ENCODE measurements at places on chromosomes 7 and 10.
A peak's percentile ranks its signal among the peaks of the same experiment; 100 is the strongest.

DNA sequence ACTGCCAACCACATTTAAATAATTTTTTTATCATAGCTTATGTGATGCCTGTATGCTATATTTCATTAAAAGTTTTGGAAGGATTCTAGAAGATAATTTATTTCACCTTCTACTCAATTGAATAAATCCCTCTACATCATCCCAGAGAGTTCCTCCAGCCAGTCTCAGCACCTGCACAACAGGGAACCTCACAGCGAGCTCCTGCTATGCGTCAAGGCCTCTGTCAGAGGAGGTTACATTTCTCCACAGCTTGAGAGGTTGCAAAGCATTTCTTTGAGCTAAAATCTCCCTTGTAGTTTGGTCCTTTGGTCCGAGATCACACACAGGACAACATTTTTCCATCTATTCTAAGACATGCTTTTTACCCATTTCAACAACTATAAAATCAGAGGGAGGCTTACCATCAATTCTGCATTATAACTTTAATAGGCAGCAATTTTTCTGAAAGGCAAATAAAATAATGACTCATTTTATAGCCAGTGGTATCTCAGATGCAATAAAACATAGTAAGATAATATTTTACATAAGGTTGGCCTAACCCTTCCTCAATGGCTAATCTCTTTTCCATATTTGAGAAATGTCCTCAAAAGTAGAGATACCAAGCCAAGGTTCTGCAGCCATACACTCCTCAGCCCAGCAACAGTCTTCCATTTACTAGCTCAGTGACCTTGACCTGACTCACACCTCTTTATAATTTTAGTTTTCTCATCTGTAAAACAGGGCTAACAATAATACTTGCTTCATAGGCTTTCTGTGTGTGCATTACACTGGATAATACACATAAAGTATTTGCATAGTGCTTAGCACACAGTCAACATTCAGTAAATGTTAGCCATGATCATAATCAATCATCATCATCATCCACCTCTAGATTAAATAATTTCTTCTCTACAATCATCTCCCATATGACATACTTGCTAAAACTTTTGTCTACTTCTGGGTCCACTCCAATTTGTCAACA, 68.8 kb downstream of the DOCK4 start:
- DNase-seq, result no peak

DNA sequence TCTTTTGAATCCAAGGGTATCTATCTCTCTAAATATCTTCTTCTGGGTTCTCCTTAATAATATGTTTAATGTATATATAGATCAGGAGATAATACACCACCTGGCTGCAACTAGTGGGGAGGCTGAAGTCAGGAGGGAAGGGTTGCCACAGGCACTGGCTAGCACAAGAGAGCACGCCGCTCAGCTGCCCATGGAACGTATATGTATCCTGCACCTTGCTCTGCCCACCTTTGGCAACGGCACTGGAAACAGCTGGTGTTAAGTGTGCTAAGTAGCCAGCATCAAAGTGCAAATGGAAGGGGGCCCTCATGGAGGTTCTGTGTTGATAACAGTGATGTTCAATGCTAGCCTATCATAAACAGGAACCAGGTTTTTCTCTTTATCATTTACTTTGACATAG, 49.8 kb upstream of the FAM133B start:
- no peak for DNase-seq

- DNase-seq, result no peak
These were observed 50.9 kb downstream of the CCDC3 start for GRCh38 chr10:12950583-12951128.

DNA sequence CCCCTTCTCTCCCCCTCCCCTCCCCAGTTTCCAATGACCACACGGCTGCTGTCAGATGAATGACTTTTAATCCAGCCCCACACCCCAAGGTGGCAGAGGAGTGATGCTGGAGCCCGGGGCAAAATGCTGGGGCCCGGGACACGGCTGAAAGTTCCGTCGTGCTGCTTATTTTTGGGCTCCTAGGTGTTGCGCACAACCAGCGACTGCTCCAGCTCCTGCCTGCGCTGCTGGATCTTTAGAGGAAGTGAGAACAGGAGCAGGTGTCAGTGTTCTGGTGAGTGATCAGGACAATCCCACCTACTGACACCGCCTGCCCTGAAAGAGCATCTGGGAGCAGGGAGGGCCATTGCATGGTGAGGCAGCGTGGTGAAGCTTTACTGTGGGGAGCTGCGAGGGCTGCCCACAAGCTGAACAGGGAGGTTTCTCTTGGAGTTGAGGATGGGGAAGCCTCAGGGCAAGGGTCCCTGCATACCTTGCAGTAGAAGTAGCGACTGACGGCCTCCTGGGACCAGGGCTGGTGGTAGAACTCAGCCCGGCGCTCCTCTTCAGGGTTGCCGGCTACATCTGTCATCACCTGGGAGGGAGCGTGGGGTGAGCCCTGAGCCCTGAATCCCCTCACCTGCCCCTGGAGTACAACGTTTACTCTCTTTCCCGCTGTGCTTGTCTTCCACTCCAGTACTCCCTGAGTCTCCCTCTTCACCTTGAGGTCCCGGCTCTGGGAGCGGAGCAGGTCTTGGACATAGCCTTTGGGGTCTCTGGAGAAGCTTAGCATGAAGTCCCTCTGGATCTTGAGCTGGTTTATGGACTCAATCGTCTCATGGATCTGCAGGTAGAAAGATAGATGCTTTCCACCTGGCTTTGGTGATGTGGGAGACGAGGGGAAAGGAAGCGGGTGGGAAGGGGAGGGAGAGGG, 6.9 kb downstream of the CHPF2 start:
- no peak for DNase-seq

DNA sequence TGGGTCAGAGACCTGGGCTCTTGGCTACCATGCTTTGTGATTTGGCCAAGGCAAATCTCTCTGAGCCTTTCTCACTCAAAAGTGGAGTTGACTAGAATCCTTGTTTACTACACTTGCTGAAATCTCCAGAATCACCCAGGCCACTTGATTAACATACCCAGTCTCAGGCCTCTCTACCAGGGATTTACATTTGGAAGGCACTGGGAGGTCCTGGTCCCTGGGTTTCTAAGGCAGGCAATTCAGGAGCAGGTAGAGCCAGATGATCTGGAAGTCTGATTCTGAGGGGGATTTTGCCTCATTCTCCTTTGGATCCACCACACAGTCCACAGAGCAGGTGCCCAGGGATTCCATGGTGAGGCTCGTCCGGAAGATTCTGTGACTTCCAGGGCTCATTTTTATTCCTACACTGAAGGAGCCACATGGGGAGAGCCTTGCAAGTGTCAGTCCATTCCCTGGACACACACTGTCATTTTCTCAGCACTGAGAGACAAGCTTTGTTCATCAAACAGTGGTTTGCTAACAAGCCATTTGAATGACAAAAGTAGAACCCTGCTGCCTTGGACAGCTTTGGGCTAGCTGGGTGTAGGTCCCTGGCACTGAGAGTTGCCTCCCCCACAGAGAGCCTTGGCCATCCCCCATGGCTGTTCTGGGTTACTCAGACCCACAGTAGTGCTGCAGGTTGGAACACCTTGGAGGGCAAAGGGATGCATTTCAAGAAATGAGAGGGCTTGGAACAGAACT, 74.2 kb downstream of the NOC3L start:
- DNase-seq, result no peak

- DNase-seq, result peak; percentile 70
These were observed 34.8 kb downstream of the GRID2IP start for GRCh38 chr7:6516387-6516983.

GRCh38 chr10:31131251-31131650, 99.6 kb upstream of the ZNF438 start:
- DNase-seq, result no peak

GRCh38 chr10:12484941-12485805, 135.8 kb downstream of the CAMK1D start:
- peak; percentile 27 for DNase-seq

- DNase-seq, result no peak
These were observed 90.2 kb upstream of the CHST15 start for GRCh38 chr10:124183617-124184016.

GRCh38 chr7:26441611-26442277, 150.1 kb downstream of the SNX10 start:
- DNase-seq, result no peak

DNA sequence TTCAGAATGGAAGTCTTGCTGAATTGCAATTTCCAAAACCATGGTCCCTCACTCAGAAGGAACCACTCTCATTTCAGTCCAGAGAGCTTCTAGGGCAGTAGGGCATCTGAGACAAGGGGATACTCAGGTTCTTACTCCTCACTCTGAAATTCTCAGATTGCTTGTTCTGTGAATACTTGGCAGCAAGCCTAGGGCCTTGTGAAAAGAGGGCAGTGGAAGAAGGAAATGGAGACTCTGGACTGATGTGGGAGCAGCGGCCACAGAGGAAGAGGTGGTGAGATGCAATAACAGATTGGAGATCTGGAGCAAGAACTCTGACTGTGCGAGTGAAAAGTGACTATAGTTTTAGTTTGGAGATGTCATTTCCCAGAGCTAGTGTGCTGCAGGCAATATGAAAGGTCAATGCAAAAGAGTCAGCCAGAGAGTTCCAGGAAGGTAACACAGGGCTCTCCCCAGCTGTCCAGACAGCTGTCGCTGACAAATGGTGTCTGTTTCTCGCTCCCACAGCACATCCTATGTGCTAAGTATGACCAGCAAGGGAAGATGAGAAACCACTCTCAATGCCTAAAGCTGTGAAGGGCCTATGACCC, 291.6 kb upstream of the KIAA1217 start:
- DNase-seq, result no peak

GRCh38 chr7:121639705-121640104, 233.3 kb upstream of the PTPRZ1 start:
- no peak for DNase-seq

GRCh38 chr10:581776-582330, 107.6 kb downstream of the DIP2C start:
- DNase-seq, result no peak

DNA sequence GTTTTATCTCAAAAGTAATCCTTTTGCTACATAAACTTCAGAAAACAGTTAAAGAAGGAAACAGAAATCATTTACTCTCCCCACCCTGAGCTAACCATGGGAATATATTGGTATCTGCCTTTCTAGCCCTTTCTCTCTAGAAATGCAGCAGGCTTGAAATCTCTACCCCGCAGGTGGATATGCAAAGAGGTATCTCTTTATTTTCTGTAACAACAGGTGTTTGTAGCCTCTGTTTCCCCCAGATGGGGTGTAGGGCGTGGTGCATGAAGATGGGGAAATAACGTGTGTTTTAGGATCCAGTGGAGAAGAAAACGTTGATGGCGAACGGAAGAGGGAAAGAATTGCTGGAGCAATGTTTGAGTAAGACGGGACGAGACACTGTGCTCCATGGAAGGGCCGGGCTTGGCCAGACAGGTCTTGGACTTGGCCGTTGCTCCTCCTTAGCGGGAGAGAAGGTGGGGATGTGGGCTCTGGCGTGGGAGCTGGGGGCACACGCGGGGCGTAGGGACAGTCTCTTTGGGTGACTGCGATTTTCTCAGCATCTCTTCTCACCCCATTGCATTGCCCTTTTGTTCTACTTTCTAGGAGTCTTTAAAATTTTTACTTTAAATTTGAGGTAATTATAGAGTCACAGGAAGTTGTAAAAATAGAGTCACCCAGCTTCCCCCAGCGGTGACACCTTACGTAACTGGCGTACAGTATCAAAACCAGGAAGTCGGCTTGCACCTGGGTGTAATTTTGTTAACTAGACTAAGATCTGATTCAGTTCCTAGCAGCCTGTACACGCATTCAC, 82.9 kb downstream of the ELFN1 start:
- DNase-seq, result no peak

DNA sequence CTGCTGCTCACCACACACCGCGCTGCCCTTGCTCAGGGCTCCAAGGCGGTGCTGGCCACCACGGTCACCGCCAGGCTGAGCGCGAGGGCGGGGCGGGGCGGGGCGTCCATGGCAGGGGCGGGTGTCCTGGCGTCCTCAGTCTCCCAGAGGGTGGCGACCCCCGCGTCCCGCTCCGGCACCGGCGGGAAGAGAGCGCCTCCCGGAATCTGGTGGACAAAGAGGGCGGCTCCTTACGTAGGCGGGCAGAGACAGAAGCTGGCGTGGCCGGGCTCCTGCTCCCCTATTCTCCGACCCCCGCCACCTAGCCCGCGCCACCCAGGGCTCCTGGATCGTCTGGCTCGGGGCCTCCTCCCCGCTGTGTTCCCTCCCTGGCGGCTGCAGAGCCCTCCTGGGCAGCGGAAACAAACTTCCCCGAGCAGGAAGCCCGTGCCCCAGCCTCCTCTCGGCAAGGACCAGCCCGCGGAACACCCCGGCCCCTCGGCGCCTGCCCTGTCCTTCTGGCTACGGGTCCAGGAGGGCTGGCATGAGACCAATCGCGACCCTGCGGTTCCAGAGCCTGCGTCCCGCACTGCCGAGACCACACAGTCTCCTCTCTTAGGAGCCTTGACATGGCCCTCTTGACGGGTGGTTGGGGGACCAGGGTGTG, 133.8 kb upstream of the ZNF92 start:
- no peak for DNase-seq

- no peak for DNase-seq
These were observed 127.6 kb upstream of the CHST15 start for GRCh38 chr10:124220971-124221355.

- no peak for DNase-seq
These were observed 1040.2 kb upstream of the SORCS1 start for GRCh38 chr10:108204528-108205305.

DNA sequence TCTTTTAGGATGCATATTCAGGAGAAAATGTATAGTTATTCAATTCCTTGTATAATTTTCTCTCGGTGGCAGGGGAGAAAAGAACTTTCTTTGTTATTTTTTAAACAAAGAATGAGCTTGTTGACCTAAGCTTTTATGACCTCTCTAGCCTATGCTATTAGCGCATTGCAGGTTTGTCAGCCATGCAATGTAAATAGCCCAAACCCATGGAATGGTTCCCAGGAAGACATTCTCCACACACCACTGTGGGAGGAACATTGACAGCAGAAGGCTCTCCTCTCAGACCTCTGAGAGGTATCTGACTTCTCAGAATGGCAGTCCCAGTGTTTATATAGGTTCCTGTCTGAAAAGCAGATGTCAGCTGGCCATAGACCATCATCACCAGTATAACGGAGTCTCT, 19.6 kb upstream of the AGBL3 start:
- DNase-seq, result no peak

DNA sequence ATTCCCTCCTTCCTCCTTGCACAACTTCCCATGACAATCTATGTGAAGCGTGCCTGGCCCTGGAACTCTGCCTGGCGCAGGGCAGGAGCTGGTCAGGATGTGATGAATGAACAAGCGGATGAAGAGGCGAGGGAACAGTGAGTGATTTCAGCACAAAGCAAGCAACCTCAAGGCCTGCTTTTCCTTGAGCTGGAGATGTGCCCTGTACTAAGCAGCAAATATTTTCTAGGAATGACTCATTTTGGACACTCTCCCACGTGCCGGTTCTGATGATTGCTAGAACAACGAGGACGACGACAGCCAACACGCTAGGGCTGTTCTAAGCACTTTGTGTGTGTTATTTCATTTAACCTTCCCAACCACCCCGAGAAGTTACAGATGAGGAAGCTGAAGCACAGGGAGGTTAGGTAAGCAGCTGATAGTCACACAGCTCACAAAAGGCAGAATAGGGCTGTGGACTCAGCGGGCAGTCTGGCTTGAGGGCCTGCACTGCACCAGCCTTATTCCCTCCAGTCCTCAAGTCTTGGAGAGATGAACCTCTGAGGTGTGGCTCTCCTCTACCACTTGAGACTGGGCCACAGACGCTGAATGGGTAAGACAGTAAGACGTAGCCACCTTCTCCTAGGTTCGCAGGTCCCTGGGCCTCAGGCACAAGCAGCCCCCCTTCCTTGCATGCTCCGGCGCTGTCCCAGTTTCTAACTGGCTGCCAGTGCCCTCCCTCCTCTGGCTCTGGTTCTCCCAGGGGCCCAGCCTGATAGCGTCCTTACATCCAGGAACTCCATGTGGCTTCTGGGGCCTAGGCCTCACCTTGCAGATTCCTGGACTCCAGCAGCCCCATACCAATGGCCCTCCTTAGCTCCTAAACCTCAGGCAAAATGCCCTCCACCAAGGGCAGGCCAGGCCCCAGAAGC, 59.0 kb downstream of the YKT6 start:
- DNase-seq, result no peak

All from activated naive CD8-positive, alpha-beta T cell treated with anti-CD3 and anti-CD28 coated beads for 36 hours (primary cell).